Ascending aorta (tissue), 2 donors: ENCODE measurements at places on chromosomes 16 and 17. TPM values are rescaled to one million over a fixed set of nuclear protein-coding genes. Genes with fewer than 3 reads are reported as not detected.

- H3K4me1 ChIP-seq = peaks cover 2% of the 10 kb centered on the region
- no peaks in the 10 kb centered on the region for H3K36me3 ChIP-seq
- no peak overlapping the region for H3K4me3 ChIP-seq
- no peak for DNase-seq
Observed at GRCh38 chr17:69949496-69949895, 125.5 kb upstream of the KCNJ16 start.

GRCh38 chr16:65743558-65743957 lies 621.7 kb upstream of the CDH11 start:
- no peaks in the 10 kb centered on the region for H3K27me3 ChIP-seq
- DNase-seq = no peak
- no peak overlapping the region for H3K27ac ChIP-seq
- H3K4me1 ChIP-seq = no peaks in the 10 kb centered on the region

- no peaks in the 10 kb centered on the region for H3K27me3 ChIP-seq
- H3K27ac ChIP-seq = no peak overlapping the region
- no peaks in the 10 kb centered on the region for H3K4me1 ChIP-seq
Observed at GRCh38 chr16:58236231-58236690, 38.4 kb upstream of the CSNK2A2 start.

- no peak overlapping the region for H3K27ac ChIP-seq
- no peak for DNase-seq
- no peaks in the 10 kb centered on the region for H3K27me3 ChIP-seq
- H3K4me3 ChIP-seq = no peak overlapping the region
Observed at GRCh38 chr16:11319529-11320146, 25.6 kb upstream of the RMI2 start.

DNA sequence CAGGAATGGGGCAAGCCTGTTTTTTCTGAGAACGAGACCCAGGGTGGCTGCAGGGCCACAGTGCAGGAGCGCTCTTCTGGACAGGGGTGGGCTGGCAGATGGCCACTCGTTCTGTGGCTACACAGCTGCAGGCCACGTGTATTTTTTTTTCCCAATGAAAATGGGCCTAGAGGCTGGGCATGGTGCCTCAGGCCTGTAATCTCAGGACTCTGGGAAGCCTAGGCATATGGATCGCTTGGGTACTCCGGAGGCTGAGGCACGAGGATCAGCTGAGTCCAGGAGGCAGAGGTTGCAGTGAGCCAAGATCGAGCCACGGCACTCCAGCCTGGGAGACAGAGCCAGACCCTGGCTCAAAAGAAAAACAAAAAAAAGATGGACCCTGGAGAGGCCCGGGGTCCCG lies 6.8 kb downstream of the UNKL start:
- peak overlapping the region; percentile 64 for H3K4me3 ChIP-seq
- H3K4me1 ChIP-seq = peaks cover 5% of the 10 kb centered on the region
- peaks cover 27% of the 10 kb centered on the region for H3K36me3 ChIP-seq
- H3K27me3 ChIP-seq = no peaks in the 10 kb centered on the region

The SLC16A6 gene
- not detected for total RNA-seq

The QRICH2 gene
- 10.6 TPM for total RNA-seq

GRCh38 chr16:11439790-11440656 lies 94.8 kb downstream of the RMI2 start:
- no peak overlapping the region for H3K27ac ChIP-seq
- no peak for DNase-seq
- no peaks in the 10 kb centered on the region for H3K27me3 ChIP-seq

GRCh38 chr16:80948886-80949493 lies 57.7 kb downstream of the CMC2 start:
- no peaks in the 10 kb centered on the region for H3K4me1 ChIP-seq
- H3K4me3 ChIP-seq = no peak overlapping the region
- no peaks in the 10 kb centered on the region for H3K36me3 ChIP-seq
- DNase-seq = no peak
- no peak overlapping the region for H3K27ac ChIP-seq

DNA sequence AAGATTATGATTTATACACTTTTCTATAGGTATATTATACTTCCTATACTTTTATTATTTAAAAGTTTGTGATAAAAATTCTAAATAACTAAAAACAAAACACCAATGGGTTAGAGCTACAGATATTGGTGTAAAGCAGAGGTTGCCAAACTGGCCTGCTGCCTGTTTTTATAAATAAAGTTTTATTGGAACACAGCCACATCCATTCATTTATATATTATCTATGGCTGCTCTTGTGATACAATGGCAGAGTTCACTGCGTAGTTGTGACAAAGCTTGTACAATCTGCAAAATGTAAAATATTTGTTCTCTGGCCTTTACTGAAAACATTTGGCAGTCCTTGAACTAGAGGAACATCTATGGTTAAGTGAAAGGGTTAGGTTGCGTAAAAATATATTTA lies 208.7 kb downstream of the PRKCB start:
- DNase-seq = no peak
- H3K4me3 ChIP-seq = no peak overlapping the region
- no peaks in the 10 kb centered on the region for H3K36me3 ChIP-seq
- no peak overlapping the region for H3K27ac ChIP-seq

The PRR35 gene
- total RNA-seq = not detected
